ENCODE measurements at places on chromosomes 1 and 21.

GRCh38 chr1:170377896-170378634 is 153.9 kb upstream of the GORAB start:
- DNase-seq: no peak

GRCh38 chr1:162856260-162856659 is 4.7 kb downstream of the CCDC190 start:
- DNase-seq: no peak

DNA sequence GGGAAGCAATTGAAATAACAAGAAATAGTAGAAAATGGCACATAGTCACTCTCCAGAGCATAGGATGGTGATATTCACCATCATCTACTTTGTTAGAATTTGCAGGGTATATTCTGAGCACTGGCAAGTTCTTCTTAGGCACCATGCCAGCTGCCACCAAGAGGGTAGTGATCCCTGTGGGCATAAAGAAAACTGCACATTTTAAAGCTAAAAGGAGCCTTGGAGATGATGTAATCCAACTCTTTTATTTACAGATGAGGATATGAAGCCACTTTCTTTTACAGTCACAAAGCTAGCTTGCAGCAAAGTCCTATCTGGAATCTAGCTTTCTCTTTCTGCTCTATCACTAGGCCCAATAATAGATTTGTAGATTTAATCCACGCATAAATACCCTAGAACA is 69.0 kb downstream of the PTGER3 start:
- no peak for DNase-seq

- DNase-seq: no peak
Measured at GRCh38 chr1:33049371-33049770, 12.7 kb upstream of the AK2 start.

GRCh38 chr1:15352128-15352957 is 57.3 kb upstream of the EFHD2 start:
- no peak for DNase-seq

- DNase-seq: no peak
Measured at GRCh38 chr1:243495442-243496186, 239.8 kb downstream of the SDCCAG8 start.

GRCh38 chr21:35905963-35906345 is 154.4 kb downstream of the SETD4 start:
- no peak for DNase-seq

DNA sequence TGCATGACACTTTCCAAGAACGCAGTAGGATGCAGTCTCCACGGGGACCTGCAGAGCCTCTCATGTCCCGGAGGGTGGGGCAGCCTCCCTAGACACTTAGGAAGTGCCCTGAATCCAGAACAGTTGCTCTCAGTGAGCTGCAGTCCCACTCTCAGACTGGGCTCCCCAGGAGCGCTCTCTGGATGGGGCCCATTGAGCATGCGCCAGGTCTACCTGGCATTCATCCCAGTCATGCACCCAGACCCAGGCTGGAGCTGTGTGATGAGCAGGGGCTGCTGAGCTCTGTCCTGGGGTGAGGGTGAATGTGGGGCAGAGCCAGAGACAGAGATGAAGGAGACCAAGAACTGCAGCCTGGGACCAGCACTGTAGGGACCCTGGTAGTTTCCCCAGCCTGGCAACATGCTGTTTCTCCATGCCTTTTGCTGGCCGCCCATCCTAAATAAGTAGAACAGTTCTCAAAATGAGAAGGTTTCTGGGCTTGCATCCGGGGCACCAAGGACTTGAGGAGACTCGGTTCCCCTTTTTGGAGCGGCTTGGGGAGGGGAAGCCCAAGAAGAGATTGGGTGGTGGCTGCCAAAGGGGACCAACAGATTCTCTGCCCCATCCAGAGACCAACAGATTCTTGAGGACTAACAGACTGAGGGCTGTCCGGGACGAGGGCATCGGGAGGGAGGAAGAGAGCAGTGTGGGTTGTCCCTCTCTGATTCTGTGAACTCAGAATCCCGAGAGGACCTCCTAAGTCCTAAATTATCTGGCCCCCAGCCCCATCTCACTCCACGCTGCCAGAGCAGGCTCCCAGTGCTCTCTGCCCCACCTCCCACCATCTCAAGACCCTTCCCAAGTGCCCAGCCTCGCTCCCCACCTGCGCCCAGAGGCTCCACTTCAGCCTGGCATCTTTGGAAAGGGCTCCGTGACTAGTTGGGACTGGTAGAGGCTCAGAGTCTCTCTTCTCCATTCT is 1.0 kb upstream of the PGLYRP4 start:
- DNase-seq: no peak

All from activated naive CD4-positive, alpha-beta T cell (primary cell).